Neural crest cell (in vitro differentiated cells): ENCODE measurements at places on chromosomes 1 and 21. TPM values are rescaled to one million over a fixed set of nuclear protein-coding genes. Genes with fewer than 3 reads are reported as not detected.

GRCh38 chr1:236872075-236872666 is 77.1 kb downstream of the MTR start:
- H3K4me3 ChIP-seq, result no peak overlapping the region
- DNase-seq, result no peak
- H3K4me1 ChIP-seq, result no peaks in the 10 kb centered on the region
- H3K27ac ChIP-seq, result no peak overlapping the region
- peaks cover 26% of the 10 kb centered on the region for H3K36me3 ChIP-seq

GRCh38 chr1:33624991-33625870 is 152.8 kb downstream of the ZSCAN20 start:
- no peak overlapping the region for H3K27ac ChIP-seq
- no peaks in the 10 kb centered on the region for H3K4me1 ChIP-seq
- no peak for DNase-seq
- H3K27me3 ChIP-seq, result peaks cover 28% of the 10 kb centered on the region
- H3K36me3 ChIP-seq, result no peaks in the 10 kb centered on the region

DNA sequence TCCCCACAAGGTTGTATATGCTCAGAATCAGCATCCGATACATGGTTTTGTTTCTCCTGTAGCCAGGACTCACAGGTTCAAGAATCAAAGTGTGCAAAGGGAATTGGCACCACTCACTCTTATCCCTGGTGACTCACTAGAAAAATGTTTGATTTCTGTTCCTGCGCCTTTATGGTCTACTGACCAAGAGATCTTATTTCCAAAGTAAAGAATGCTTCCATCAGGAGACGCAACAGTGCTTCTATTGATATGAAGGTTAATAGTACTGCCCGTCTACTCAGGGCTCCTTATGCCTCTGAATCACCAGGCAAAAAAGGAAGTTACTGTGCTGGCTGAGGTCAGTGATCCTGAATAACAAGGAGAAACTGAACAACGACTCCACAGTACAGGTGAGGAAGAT is 1392.0 kb upstream of the PRMT6 start:
- H3K4me3 ChIP-seq, result no peak overlapping the region
- no peak overlapping the region for H3K27ac ChIP-seq

GRCh38 chr1:231165371-231165770 is 3.5 kb downstream of the TRIM67 start:
- DNase-seq, result no peak
- peak overlapping the region; percentile 61 for H3K4me3 ChIP-seq
- peaks cover 5% of the 10 kb centered on the region for H3K4me1 ChIP-seq
- no peaks in the 10 kb centered on the region for H3K36me3 ChIP-seq
- no peak overlapping the region for H3K27ac ChIP-seq
- peaks cover 66% of the 10 kb centered on the region for H3K27me3 ChIP-seq

GRCh38 chr1:214861615-214862014 is 220.9 kb upstream of the KCNK2 start:
- H3K27me3 ChIP-seq, result no peaks in the 10 kb centered on the region
- no peaks in the 10 kb centered on the region for H3K4me1 ChIP-seq
- H3K36me3 ChIP-seq, result no peaks in the 10 kb centered on the region
- DNase-seq, result no peak

DNA sequence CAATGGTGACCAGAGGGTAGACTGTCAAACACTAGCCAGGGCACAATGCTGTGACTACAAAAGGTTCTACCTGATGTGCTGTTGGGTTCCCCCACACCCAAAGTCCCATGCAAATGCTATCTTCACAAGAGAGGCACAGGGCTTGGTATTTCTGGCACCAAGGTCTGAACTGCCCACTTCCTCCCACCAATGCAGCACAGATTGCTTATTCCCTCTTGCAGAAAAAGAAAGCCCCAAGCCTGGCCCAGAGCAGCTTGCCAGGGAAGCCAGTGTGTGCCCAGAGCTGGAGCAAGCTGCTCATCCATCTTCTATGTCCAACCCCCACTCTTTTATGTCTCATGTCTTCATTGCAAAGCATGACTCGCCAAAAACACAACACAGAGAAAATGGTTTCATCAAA is 149.4 kb upstream of the CAMK1G start:
- H3K27ac ChIP-seq, result peak overlapping the region; percentile 35
- H3K36me3 ChIP-seq, result no peaks in the 10 kb centered on the region
- no peak for DNase-seq
- H3K4me3 ChIP-seq, result no peak overlapping the region
- peaks cover 40% of the 10 kb centered on the region for H3K4me1 ChIP-seq

DNA sequence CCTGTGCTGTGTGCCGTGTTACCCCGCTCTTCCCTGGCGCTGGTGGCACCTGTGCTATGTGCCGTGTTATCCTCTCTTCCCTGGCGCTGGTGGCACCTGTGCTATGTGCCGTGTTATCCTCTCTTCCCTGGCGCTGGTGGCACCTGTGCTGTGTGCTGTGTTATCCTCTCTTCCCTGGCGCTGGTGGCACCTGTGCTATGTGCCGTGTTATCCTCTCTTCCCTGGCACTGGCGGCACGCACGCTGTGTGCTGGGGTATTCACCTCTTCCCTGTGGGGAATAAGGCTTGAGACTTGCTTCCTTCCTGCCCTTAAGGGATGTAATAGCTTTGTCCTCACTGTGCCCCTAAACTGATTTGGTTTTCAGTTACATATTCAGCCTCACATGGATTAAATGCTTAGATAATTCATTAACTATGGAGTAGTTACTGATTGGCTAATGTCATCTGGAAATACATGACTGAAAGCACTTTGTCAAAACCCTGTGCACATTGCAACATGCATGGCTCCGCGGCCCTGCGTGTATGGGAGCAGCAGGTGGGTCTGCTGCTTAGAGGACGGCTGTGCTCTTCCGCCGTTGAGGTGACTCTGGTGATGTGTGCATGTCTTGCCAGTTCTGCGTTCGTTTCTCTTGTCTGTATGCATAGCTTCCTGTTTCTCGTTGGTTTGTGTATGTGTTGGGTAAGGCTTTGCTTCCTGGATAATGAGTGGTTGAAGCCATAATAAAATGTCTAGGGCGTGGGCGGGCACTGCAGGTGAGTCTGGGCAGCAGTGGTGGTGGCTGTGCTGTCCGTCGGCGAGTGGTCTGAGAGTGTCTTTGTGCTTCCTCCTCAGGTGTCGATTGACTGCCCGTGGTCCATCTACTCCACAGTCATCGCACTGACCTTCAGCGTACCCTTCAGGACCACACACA is 17.9 kb upstream of the PWP2 start:
- no peak overlapping the region for H3K4me3 ChIP-seq
- peaks cover 3% of the 10 kb centered on the region for H3K36me3 ChIP-seq
- H3K27ac ChIP-seq, result no peak overlapping the region

- H3K4me1 ChIP-seq, result no peaks in the 10 kb centered on the region
- no peak for DNase-seq
- no peak overlapping the region for H3K27ac ChIP-seq
- H3K4me3 ChIP-seq, result no peak overlapping the region
- H3K27me3 ChIP-seq, result no peaks in the 10 kb centered on the region
- no peaks in the 10 kb centered on the region for H3K36me3 ChIP-seq
Measured at GRCh38 chr21:42377211-42377950, 11.0 kb upstream of the TFF1 start.

DNA sequence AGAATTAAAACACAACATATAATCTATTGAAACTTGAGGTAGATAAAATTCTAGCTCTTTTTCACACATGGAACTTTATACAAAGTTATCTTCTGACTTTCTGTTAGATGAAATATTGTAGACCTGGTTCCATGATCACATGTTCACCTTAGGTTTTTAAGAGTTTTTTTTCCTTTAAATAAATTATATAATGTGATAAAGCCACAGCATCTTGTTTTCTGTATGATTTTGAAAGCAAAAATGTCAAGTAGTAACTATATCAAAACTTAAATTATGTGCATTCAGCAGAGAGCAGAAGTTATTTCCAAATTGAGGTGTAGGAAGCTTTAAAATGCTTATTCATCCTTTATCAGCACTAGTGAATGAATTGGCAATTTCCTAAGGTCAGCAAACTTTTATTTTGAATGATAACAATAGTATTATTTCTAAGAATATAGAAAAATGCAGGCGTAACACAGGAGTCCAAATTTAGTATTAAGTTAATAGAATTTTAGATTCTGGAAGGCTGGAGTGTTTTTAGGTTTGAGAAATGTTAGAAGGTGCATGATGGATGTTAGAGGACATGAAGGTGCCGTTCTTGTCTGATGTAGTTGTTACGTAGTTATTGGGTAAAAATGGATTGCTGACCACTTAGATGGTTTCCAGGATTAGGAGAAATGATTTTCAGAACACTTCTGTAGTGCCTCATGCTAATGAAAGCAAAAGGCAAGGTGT is 17.5 kb downstream of the BACH1 start:
- no peak overlapping the region for H3K4me3 ChIP-seq
- peaks cover 22% of the 10 kb centered on the region for H3K4me1 ChIP-seq
- H3K36me3 ChIP-seq, result peaks cover 48% of the 10 kb centered on the region
- H3K27me3 ChIP-seq, result no peaks in the 10 kb centered on the region

- H3K36me3 ChIP-seq, result no peaks in the 10 kb centered on the region
- H3K4me1 ChIP-seq, result no peaks in the 10 kb centered on the region
- no peak overlapping the region for H3K27ac ChIP-seq
- no peaks in the 10 kb centered on the region for H3K27me3 ChIP-seq
Measured at GRCh38 chr21:29914326-29914725, 25.5 kb downstream of the GRIK1 start.

DNA sequence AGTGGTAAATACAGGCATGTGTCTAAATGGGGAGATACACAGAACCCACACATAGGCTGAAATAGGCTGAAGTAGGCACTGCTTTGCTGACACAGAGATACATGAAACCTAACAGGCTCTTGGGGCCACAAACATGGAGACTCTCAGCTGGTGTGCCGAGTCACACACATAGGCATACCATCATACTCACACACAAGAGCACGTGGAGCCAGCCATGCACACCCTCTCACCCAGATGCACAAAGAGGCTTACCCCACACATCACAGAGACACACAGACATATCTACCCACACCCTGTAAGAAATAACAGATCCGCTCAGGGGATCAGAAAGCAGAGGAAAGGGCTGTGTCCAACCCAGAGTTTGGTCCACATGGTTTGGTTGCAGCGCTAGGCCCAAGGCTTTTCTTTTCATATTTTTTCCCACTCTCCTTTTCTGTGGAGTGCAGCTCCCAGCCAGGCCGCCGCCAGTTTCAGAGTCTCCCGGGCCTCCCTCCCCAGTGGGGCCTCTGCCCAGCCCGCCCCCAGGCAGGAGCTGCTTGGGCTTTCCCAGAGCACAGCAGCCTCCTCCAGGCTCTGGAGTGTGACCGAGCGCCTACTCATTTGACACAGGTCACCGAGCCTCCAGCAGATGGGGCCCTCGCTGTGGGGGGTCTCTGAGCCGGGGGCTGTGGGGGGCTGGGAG is 3.9 kb upstream of the POU3F1 start:
- H3K27me3 ChIP-seq, result peaks cover 56% of the 10 kb centered on the region
- H3K36me3 ChIP-seq, result no peaks in the 10 kb centered on the region
- H3K4me3 ChIP-seq, result peak overlapping the region; percentile 56
- no peak overlapping the region for H3K27ac ChIP-seq

GRCh38 chr1:110786802-110787327 is 86.1 kb upstream of the CD53 start:
- no peak overlapping the region for H3K4me3 ChIP-seq
- H3K4me1 ChIP-seq, result no peaks in the 10 kb centered on the region
- H3K27me3 ChIP-seq, result peaks cover 82% of the 10 kb centered on the region
- no peak for DNase-seq
- no peak overlapping the region for H3K27ac ChIP-seq
- H3K36me3 ChIP-seq, result peaks cover 3% of the 10 kb centered on the region

DNA sequence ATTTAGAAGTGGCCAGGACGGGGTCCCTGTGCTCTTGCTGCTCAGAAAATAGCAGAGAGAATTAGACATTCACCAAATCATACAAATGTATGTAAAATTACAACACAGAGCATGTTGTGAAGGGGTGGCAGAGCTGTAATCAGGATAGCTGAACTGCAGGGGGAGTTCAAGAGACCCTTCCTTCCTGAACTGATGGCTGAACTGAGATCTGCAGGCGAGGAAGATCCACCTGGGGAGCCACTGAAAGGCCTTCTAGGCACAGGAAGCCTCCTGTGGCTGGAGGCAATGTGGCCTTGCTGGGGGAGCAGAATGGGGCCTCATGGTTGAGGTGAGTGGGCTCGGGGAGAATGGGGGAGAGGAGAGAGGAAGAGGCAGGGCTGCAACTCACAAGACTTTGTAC is 216.5 kb downstream of the PRDM2 start:
- no peaks in the 10 kb centered on the region for H3K4me1 ChIP-seq
- H3K36me3 ChIP-seq, result peaks cover 2% of the 10 kb centered on the region
- peaks cover 4% of the 10 kb centered on the region for H3K27me3 ChIP-seq
- no peak for DNase-seq
- no peak overlapping the region for H3K27ac ChIP-seq
- H3K4me3 ChIP-seq, result no peak overlapping the region

GRCh38 chr1:77281491-77282186 is at the start of gene AK5:
Gene AK5 (plus strand): TSS chr1:77282019. CDS start chr1:77282314, 295 bp downstream.
- no peak within 1 kb of the TSS for H3K27ac ChIP-seq
- H3K4me3 ChIP-seq, result peak within 1 kb of the TSS; percentile 77
- peaks cover 9% of the 10 kb centered on the region for H3K4me1 ChIP-seq

GRCh38 chr1:213996320-213997037 is 8.7 kb downstream of the PROX1 start:
- peaks cover 24% of the 10 kb centered on the region for H3K4me1 ChIP-seq
- H3K36me3 ChIP-seq, result peaks cover 23% of the 10 kb centered on the region
- no peak overlapping the region for H3K27ac ChIP-seq
- peaks cover 16% of the 10 kb centered on the region for H3K27me3 ChIP-seq

DNA sequence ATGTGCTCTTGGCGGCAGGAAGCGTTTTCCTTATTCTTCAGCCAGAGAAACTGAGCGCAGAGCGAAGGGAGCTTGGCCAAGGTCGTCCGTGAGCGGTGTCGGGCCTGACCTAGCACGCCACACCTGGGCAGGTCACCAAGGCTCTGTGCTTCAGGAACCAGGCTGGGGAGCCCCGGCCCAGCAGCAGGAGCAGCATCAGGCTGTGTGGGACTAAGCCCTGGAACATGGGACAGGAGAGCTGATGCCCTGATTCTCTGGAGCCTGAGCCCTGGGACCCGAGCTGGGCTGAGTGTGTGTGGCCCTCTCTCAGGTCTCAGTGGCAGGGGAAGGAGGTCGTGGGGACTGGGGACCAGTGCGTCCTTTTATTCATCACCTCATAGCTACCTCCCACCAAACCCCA is 65.2 kb upstream of the ABCG1 start:
- DNase-seq, result no peak
- no peaks in the 10 kb centered on the region for H3K36me3 ChIP-seq
- peaks cover 27% of the 10 kb centered on the region for H3K4me1 ChIP-seq
- no peaks in the 10 kb centered on the region for H3K27me3 ChIP-seq
- no peak overlapping the region for H3K4me3 ChIP-seq
- H3K27ac ChIP-seq, result peak overlapping the region; percentile 62

- no peak overlapping the region for H3K27ac ChIP-seq
- H3K4me1 ChIP-seq, result peaks cover 34% of the 10 kb centered on the region
- H3K4me3 ChIP-seq, result no peak overlapping the region
- no peaks in the 10 kb centered on the region for H3K36me3 ChIP-seq
- H3K27me3 ChIP-seq, result no peaks in the 10 kb centered on the region
Measured at GRCh38 chr1:245583081-245583480, 428.3 kb downstream of the KIF26B start.

SPATA6 gene
- 24.5 and 26.0 TPM in 2 replicates for total RNA-seq

PLD5 gene
- 0.84 and 1.1 TPM in 2 replicates for total RNA-seq

ST6GALNAC3 gene
- total RNA-seq, result 19.4 and 22.0 TPM in 2 replicates

LRIG2 gene
- 17.9 and 18.3 TPM in 2 replicates for total RNA-seq
